ENCODE measurements at places on chromosomes 16 and 17.

DNA sequence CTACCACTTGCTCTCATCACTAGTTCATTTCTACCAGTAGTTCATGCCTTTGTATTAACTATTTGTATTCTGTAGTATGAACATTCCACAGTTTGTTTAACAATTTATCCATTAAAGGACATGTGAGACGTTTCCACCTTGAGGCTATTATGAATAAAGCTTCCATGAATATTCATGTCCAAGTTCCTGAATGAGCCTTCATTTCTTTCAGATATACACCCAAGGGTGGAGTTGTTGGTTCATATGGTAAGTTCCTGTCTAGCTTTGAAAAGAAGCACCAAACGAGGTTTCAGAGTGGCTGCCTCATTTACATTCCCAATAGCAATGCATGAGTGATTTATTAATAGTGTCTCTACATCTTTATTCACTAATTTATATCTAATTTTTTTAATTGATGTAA, 407.8 kb upstream of the C16orf82 start:
- no peak for DNase-seq

DNA sequence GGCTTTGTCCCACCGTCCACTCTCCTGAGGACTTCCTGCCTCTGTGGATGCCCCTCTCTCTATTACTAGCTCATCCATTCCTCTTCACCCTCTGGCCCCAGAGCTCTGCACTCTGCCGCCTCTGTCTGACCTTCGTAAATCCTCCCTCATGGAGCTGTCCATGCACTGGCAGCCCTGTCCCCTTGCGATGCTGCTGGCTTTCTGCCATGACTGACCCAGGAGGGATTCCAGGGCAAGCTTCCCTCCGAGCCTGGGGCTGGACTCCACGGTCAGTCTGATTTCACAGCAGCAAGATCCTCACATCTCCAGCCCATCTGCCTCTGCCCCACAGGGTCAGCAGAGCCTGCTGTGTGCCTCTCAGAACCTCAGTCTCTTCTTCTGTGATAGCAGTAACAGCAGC, 4.7 kb downstream of the CBFA2T3 start:
- DNase-seq = no peak

GRCh38 chr16:47475786-47476185, 14.7 kb downstream of the PHKB start:
- DNase-seq = no peak

- DNase-seq = no peak
These were observed 10.1 kb upstream of the TMEM98 start for GRCh38 chr17:32917842-32918241.

DNA sequence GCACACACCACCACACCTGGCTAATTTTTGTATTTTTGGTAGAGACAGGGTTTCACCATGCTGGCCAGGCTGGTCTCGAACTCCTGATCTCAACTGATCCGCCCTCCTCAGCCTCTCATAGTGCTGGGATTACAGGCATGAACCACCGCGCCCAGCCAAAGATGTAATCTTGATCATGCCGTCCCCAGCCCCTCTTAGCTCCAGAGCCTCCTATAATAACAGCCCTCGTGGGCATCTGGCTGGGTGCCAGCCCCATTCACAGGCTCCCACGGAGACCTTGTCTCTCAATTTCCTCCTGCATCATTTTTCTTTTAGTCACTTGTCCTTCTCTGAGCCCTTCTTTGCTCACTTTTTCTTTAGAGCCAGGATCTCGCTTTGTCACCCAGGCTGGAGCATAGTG, 94.2 kb downstream of the KATNIP start:
- no peak for DNase-seq
